ENCODE measurements at places on chromosomes 16 and 17.
A peak's percentile ranks its signal among the peaks of the same experiment; 100 is the strongest.

GRCh38 chr16:2816751-2817339 is at the start of gene PRSS21:
Gene PRSS21, plus strand, starts transcription at chr16:2817237. Its CDS starts 32 bp downstream, at chr16:2817269.
- DNase-seq, result no peak

GRCh38 chr16:30063893-30064728 is 1.4 kb upstream of the ALDOA start:
- DNase-seq, result no peak

- DNase-seq, result no peak
Observed at GRCh38 chr17:4136373-4136772, 6.5 kb downstream of the ZZEF1 start.

- DNase-seq, result no peak
Observed at GRCh38 chr17:74464730-74465377, 1.6 kb upstream of the CD300A start.

- peak; percentile 11 for DNase-seq
Observed at GRCh38 chr16:82936941-82937551, 310.3 kb downstream of the CDH13 start.

- DNase-seq, result no peak
Observed at GRCh38 chr17:44222112-44222869, 2.8 kb upstream of the UBTF start.

- no peak for DNase-seq
Observed at GRCh38 chr16:88655053-88655732, 4.3 kb upstream of the CYBA start.

DNA sequence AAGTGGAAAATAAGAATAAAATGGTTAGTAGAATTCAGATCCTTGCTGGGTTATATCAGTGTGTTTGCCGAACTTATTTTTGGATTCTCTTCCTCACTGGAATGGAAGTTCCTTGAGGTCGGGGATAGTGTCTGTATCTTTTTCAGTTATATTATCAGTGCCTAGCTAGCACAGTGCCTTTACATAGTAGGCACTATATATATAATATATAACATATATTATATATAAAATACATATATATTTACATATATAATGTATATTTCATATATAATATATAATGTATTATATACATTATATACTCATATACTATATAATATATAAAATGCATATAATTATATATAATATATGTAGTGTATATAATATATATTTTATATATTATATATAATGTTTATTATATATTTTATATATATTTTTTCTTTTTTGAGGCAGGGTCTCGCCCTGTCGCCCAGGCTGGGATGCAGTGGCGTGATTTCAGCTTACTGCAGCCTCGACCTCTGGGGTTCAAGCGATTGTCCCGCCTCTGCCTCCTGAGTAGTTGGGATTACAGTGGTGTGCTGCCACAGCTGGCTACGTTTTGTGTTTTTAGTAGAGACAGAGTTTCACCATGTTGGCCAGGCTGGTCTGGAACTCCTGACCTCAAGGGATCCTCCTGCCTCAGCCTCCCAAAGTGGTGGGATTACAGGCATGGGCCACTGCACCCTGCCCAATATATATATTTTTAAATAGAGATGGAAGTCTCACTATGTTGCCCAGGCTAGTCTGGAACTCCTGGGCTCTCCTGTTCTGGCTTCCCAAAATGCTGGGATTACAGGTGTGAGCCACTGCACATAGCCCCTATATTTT is 3.2 kb downstream of the NFATC3 start:
- no peak for DNase-seq

GRCh38 chr17:52024300-52024870 is 134.1 kb downstream of the CA10 start:
- no peak for DNase-seq

DNA sequence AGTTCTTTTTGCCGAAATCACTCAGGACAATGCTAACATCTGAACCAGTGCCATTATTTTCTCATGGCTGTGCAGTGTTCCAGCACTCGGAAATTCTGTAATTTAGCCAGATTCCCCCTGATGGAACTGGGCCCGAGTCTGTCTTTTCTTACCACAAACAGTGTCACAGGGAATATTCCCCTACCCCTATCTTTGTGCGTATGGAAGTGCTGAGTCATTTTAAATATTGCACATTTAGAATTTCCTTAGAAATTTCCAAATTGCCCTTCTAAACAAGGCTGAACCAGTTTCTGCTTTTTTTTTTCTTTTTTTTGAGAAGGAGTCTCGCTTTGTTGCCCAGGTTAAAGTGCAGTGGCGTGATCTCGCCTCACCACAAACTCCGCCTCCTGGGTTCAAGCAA is 88.0 kb upstream of the CREBBP start:
- DNase-seq, result no peak

GRCh38 chr17:76268015-76268749 is 3.0 kb downstream of the UBALD2 start:
- DNase-seq, result no peak

GRCh38 chr17:58092797-58093385 is 9.7 kb downstream of the DYNLL2 start:
- no peak for DNase-seq

- no peak for DNase-seq
Observed at GRCh38 chr16:974611-975261, 4.0 kb upstream of the LMF1 start.

DNA sequence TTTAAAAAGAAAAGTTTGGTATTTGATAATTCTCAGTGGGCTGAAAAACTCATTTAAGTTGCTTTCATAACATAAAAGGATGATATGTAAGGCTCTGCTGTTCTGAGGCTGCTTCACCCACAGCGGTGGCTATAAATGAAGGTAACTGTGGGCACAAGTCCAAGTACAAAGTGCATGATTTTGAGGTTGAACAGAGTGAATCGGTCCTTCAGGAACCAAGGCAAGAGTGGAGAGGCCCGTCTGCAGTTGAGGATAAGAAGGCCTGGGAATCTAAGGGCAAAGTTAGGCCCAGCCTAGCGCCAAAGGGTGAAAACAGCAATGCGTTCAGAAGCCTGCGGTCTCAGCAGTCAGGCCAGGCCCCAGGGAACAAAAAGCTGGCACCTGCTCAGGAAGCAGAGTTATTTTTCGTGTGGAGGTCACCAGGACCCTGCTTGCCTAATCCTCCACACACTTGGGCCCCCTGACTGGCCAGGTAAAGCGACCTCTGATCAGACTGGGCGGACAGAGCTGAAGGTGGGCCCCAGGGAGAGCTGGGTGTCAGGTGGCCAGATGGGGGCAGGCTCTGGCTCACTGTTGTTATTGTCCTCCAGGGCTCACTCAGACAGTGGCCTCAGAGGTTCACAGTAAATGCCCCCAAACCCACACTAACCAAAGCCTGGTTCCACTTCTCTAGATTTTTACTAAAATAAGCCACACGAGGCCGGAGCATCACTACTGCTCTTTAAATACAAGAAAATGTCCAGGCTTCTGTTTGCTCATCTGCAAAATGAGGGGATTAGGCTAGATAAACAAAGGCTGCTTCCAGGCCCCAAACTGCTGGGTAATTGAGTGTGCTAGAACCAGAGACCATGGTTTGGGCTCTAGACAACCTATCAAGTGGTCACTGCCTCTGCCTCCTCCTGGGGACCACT is 46.5 kb downstream of the TEX2 start:
- DNase-seq, result no peak

GRCh38 chr17:82065193-82065637 is 389 bp downstream of the DUS1L start:
- no peak for DNase-seq

GRCh38 chr16:8910811-8911210 is 28.7 kb downstream of the LITAFD start:
- DNase-seq, result no peak

- DNase-seq, result no peak
Observed at GRCh38 chr16:77509051-77509450, 74.2 kb upstream of the ADAMTS18 start.

DNA sequence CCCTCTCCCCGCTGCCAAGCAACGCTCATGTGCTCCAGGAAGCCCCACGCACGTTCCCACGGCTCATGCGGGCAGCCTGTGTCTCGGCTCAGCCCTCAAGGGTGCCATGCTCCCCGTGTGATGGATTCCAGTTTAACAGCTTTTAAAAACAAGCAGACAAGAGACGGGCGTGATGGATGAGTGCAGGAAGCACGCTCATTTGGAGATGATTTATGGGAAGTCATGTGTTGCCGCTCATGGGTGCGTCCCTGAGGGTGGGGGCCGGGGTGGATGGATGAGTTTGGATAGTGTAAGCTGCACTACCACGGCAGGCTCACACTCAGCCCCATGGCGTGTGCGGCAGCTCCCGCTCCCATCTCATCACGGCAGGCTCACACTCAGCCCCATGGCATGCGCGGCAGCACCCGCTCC is 132.8 kb downstream of the RBFOX3 start:
- no peak for DNase-seq

GRCh38 chr16:58269526-58269925 is 25.3 kb downstream of the PRSS54 start:
- DNase-seq, result no peak

- no peak for DNase-seq
Observed at GRCh38 chr16:77359065-77359502, 75.8 kb downstream of the ADAMTS18 start.
